HuH-7 (cell line): ENCODE measurements at places on chromosomes 6 and 20.

GRCh38 chr6:27293436-27294098 lies 18.5 kb downstream of the POM121L2 start:
- no peak for DNase-seq

GRCh38 chr6:167737205-167737830 lies 89.4 kb upstream of the AFDN start:
- no peak for DNase-seq

GRCh38 chr6:134400941-134401340 lies 83.0 kb upstream of the SGK1 start:
- no peak for DNase-seq

- DNase-seq, result peak; percentile 4
These were observed 495 bp downstream of the FAM83B start for GRCh38 chr6:54846857-54847674.

DNA sequence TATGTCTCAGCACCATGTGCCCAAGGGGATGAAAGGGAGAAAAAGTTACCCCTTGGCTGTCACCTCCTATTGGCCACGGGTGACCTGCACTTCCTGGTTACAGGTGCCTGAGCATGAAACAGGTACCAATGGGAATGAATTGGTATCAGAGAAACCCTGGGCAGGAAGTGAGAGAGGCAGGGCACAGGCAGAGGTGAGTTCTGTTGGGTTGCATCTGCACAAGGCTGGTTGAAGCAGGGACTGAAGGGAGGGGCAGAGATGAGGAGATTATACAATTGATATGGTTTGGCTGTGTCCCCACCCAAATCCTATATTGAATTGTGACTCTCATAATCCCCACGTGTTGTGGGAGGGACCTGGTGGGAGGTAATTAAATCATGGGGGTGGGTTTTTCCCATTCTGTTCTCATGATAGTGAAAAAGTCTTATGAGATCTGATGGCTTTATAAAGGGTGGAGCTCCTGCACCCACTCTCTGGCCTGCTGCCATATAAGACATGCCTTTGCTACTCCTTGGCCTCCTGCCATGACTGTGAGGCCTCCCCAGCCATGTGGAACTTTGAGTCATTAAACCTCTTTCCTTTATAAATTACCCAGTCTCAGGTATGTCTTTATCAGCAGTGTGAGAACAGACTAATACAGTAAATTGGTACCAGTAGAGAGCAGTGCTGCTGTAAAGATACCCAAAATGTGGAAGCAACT lies 291.8 kb downstream of the LRFN2 start:
- no peak for DNase-seq
